Endothelial cell of umbilical vein (primary cell): ENCODE measurements at places on chromosomes 4 and X. TPM values are rescaled to one million over a fixed set of nuclear protein-coding genes. Genes with fewer than 3 reads are reported as not detected.

DNA sequence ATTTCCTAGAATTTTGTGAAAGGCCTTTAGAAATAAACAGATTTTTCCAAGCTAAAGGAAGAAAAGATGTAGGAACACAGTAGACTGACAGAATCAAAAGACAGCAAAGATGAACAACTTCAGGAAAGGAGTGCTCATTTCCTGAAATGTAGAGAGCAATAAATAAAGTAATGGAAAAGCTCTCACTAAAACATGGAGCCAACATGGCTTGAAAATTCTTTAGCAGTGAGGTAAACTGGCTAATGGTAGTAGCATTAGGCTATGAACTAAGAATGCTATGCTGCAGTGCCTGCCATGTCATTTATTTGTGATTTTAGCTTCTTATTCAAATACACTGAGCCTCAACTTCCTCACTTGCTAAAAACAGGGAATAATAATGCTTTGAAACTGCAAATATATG lies 108.7 kb downstream of the IQCM start:
- DNase-seq, result peak; percentile 76

DNA sequence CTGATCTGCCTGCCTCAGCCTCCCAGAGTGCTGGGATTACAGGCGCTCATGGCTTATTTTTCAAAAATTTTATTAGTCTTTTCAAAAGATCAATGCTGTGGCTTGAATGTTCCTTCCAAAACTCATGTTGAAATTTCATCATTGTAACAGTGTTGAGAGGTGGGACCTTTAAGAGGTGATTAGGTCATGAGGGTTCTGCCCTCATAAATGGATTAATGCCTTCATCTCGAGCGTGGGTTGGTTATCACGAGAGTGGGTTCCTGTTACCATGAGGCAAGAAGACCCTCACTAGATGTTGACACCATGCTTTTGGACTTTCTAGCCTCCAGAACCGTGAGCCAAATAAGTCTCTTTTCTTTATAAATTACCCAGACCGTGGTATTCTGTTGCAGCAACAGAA lies 30.3 kb downstream of the EIF2S3 start:
- DNase-seq, result no peak

DNA sequence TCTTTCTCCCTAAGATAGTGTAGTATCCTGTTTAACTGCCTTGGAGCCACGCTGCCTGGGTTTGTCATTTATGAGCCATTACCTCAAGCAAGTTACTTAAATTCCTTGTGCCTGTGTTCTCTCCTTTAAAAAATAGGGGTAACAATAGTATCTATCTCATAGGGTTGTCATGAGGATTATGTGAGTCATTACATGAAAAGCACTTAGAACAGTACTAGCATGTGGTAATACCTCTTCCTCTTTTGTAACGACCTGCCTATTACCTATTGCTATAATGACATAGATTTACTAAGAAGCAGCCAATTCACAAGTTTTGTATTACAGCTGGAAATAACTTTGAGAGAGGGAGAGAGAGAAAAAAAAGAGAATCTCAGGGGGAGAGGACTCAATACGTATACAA lies 834.7 kb downstream of the RAPGEF2 start:
- DNase-seq, result no peak

- DNase-seq, result no peak
Observed at GRCh38 chr4:156638334-156638733, 333.3 kb downstream of the PDGFC start.

GRCh38 chr4:83170952-83171399 lies 56.4 kb upstream of the PLAC8 start:
- DNase-seq, result peak; percentile 59

- no peak for DNase-seq
Observed at GRCh38 chrX:38006778-38007177, 425 bp downstream of the SYTL5 start.

- DNase-seq, result peak; percentile 2
Observed at GRCh38 chrX:136608295-136608933, 39.5 kb upstream of the CD40LG start.

- no peak for DNase-seq
Observed at GRCh38 chrX:7223271-7223670, 75.3 kb upstream of the PUDP start.

DNA sequence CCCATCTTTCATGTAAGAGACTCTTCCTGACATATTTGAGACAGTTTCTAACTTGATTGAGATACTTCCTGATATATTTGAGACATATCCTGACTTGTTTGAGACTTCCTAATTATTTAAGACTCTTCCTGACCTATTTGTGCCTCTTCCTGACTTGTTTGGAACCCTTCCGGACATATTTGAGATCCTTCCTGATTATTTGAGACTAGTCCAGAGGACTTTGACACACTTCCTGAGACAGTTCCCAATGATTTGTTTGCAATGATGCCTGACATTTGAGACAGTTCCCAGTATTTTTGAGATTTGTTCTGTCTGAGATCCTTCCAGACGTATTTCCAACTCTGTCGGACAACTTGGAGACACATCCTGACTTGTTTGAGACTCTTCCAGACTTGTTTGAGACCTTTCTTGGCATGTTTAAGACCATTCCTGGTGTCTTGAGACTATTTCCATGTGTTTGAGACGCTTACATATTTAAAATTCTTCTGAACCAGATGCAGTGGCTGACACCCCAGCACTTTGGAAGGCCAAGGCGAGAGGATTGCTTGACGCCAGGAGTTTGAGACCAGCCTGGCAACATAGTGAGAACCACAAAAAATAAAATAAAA lies 118.9 kb upstream of the USP9X start:
- DNase-seq, result no peak

GRCh38 chr4:87919941-87920340 lies 55.6 kb upstream of the SPP1 start:
- DNase-seq, result no peak

GRCh38 chrX:41180194-41180908 lies 95.1 kb downstream of the USP9X start:
- peak; percentile 66 for DNase-seq

- DNase-seq, result no peak
Observed at GRCh38 chr4:72631296-72631695, 62.3 kb upstream of the ADAMTS3 start.

DNA sequence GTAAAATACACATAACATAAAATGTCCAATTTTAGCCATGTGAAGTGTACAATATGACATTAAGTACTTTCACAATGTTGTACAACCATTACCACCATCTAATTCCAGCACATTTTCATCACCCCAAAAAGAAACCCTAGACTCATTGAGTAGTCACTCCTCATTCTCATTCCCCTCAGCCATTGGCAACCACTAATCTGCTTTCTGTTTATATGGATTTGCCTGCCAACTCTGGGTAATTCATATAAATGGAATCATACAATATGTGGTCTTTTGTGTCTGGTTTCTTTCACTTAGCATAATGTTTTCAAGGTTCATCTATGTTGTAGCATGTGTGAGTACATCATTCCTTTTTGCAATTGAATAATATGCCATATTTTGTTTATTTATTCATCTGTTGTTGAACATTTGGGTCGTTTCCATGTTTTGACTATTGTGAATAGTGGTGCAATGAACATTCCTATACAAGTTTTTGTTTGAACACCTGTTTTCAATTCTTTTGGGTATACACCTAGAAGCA lies 43.0 kb downstream of the EIF2S3 start:
- DNase-seq, result no peak

Gene INTS12
- 19.5 and 19.7 TPM in 2 replicates for total RNA-seq

Gene DKK2
- total RNA-seq, result 0.09 and 0.24 TPM in 2 replicates

Gene PABPC5
- 0.42 and 0.44 TPM in 2 replicates for total RNA-seq

Gene FANCB
- total RNA-seq, result 6.6 and 7.9 TPM in 2 replicates

Gene GATA1
- not detected in 2 replicates for total RNA-seq
